ENCODE measurements at places on chromosomes 16 and 17. TPM values are rescaled to one million over a fixed set of nuclear protein-coding genes. Genes with fewer than 3 reads are reported as not detected.

- DNase-seq, result no peak
These were observed 157.0 kb downstream of the CCDC182 start for GRCh38 chr17:57588086-57588485.

- DNase-seq, result no peak
These were observed 238.8 kb downstream of the ZNF423 start for GRCh38 chr16:49617016-49617629.

DNA sequence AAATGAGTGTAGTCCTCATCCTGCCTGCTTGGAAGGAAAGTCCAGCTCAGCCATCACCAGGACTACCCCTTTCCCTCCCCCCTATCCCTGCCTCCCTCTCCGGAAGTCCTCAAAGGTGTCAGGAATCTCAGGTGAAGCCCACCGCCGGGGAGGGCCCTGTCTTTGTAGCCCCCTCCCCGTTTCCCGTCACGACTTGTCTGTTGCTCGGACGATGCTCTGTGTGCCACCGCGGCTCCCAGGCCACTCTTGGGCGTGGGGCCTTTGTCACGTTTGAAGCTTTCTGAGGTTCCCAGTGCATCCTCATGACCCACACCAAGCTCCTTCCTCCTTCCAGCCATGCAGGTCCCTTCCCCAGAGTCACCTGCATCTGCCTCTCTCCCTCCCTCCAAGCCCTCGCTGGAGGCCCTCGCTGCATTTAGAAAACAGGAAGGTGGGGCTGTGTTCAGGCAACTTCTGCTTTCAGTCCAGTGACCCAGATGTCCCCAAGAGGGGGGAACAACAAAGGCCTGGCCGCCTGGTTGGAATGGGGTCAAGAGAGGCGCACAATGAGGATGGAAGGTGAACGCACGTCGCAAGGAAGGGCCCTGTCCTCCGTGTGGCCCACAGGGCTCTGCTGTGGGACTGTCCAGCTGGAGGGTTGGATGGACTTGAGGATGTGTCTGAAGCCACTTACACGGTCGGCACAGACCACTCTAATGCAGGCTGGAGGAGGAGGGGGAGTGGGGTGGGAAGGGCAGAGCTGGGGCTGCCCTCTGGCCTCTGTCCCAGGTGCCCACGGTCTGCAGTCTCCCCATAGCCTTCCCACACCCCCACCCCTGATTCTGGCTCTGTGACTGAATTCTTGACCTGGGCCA is 59.9 kb downstream of the OR1D5 start:
- DNase-seq, result no peak

- DNase-seq, result no peak
These were observed 2.8 kb downstream of the MYCBPAP start for GRCh38 chr17:50511058-50511457.

- DNase-seq, result no peak
These were observed 275.1 kb downstream of the ABCC12 start for GRCh38 chr16:47880653-47881052.

- DNase-seq, result no peak
These were observed 47.9 kb downstream of the PGS1 start for GRCh38 chr17:78426293-78426879.

DNA sequence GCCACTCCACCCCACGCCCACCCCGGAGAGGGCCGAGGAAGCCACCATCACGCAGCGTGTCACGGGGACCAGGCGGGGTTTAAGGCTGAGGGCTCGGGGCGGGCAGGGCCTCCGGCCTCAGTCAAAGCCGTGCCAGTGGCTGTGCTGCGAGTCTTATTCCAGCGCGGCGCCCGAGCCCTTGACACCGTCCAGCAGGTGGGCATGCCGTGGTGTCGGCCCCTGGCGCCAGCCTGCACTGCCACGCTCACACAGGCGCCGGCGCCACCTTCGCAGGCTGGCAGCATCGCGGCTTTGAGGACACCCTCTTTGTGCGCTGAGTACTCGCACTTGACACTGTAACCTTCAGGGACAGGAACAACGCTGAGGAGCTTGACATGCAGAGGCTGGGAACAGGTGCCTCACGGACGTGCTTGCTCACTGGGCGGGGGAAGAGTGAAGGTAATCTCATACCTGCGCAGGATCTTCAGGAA is 34.0 kb upstream of the ZNF629 start:
- no peak for DNase-seq

- DNase-seq, result no peak
These were observed 8.8 kb downstream of the SPNS3 start for GRCh38 chr17:4442582-4442981.

DNA sequence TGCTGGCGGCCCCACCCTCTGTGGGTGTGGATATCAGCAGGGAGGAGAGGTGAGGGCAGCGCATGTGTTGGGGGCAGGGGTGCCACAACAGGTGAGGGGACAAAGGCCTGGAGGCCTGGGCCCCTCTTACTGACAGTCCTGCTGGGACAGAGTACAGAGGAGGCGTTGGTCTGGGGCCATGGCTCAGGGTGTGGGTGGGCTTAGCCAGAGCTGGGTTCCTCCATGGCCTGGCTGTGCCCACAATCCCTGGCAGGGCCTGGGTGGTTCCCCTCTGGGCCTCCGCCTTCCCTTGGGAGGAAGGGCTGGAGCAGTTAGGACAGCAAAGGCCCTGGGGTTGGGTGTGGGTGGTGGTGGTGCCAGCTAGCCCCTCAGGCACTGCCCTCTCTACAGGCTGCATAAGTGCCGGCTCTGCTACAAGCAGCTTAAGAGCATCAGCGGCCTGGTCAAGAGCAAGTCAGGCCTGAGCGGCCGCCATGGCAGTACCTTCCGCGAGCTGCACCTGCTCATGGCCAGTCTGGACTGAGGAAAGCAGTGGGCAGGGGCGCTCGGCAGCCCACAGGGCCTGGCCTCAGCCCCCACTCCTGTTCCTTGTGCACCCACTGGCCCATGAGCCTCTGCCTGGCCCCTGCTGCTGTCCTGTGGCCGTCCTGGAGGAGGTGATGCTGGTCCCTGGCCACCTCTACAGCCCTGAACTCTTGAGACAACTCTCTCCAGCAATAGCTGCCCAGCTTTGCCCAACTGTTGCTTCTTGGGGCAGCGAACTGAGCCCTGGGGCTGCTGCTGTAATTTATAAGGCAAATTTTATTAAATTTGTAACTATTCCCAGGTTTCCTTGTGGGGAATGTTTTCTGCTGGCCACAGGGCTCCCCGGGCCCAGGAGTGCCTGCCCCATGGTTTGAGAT is 21.1 kb downstream of the KATNB1 start:
- no peak for DNase-seq

DNA sequence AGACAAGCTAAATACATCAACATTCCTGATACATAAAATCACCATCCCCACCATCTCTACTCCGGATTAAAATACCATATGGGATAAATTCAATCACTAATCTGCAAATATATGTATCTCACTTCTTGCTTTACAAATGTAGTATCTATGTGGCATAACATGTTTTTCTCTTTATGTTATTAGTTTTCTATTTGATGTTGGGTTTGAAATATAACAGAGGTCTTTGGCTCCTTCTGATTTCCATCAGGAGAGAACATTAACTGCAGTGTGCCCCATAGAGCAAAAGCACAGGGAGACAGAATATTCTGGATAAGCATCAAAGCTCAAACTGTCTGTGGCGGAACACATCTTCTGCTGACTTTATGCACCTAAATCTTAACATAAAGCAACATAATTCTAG is 547.2 kb upstream of the CDH8 start:
- DNase-seq, result no peak

- no peak for DNase-seq
These were observed 43.2 kb downstream of the SOCS1 start for GRCh38 chr16:11212798-11213196.

GRCh38 chr16:89045181-89045815 is 48.4 kb upstream of the ACSF3 start:
- DNase-seq, result no peak

- DNase-seq, result peak; percentile 12
These were observed 1.8 kb downstream of the ZNRF1 start for GRCh38 chr16:75000481-75001081.

DNA sequence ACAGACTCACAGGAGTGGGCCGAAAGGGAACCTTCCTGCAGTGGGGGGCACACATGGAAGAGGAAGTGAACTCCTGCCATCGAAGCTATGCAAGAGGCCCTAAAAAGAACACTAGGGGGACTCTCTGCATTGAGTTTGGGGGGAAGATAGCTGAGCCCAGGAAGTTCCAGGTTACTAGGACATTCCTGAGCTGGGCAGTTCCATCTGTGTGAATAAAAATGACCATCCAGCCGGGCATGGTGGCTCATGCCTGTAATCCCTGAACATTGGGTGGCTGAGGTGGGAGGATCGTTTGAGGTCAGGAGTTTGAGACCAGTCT is 211.8 kb downstream of the ZNF423 start:
- DNase-seq, result no peak

- DNase-seq, result no peak
These were observed 52.2 kb downstream of the TUBD1 start for GRCh38 chr17:59840329-59841090.

- DNase-seq, result no peak
These were observed 1.4 kb upstream of the RHBDL3 start for GRCh38 chr17:32264140-32264799.

DNA sequence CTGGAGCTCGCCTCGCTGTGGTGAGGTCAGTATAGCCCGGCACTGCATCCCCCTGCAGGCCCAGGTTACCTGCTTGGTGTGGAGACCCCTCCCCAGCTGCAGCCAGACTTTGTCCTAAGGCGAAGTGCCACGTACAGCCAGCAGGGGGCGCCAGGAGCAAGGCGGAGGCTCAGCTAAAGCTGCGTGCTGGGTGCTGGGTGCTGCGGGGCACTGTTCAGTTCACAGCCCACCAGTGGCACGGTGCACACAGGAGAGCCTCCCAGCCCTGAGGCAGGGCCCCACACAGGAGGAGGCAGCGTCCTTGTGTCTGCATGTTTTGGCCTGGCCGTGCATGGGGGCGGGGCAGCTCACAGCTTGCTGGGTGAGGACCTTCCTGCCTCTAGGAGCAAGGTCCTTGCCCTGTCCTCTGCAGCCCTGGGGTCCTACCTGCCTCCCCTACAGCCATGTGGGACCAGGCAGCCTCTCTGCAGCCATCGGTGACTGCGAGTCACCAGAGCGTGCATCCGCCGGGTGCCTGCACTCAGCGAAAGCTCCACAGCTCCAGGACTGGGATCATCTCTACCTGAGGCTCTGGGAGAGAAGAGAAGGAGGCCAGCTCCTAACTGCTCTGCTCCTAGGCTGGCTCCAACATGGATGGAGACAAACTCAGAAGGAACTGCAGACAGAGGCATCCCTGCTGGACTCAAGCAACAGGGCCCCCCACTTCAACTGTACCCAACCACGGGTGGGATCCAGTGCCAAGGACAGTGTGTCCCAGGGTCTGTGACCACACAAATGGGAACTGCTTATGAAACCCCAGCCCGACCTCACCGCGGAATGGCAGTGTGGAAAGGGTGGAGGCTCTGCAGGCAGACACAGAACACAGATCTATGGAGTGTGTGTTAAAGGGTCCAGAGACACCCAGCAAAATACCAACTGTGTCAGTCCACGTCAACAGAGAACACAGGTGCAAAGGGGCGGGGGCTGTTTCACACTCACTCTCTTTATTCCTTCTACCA is 19.0 kb downstream of the SLC7A5 start:
- DNase-seq, result peak; percentile 72

DNA sequence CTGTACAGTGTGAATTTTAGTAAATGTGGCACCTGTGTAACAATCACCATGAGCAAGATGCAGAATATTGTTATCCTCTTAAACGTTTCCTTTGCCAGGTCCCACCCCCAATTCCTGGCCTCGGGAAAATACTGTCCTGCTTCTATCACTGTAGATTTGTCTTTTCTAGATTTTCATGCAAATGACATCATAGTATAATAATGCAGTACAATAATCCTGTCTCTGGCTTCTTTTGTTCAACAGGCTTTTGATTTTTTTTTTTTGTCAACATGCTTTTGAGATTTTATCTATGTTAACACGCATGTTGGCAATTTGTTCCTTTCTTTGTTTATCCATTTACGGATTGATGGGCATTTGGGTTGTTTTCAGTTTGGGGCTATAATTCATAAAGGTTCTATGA is 20.4 kb upstream of the HEATR3 start:
- no peak for DNase-seq

DNA sequence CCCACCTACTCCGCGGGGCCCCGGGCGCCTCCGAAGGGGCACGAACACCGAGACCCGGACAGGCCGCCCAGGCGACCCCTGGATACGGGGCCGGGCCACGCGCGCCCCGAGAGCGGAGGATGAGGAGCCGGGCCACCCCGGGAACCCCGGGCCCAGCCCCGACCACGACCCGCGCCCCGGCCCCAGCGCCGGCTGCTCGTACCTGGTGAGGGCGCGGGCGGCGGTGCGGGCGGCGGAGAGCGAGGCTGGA is 192 bp downstream of the FASN start:
- DNase-seq, result no peak

DNA sequence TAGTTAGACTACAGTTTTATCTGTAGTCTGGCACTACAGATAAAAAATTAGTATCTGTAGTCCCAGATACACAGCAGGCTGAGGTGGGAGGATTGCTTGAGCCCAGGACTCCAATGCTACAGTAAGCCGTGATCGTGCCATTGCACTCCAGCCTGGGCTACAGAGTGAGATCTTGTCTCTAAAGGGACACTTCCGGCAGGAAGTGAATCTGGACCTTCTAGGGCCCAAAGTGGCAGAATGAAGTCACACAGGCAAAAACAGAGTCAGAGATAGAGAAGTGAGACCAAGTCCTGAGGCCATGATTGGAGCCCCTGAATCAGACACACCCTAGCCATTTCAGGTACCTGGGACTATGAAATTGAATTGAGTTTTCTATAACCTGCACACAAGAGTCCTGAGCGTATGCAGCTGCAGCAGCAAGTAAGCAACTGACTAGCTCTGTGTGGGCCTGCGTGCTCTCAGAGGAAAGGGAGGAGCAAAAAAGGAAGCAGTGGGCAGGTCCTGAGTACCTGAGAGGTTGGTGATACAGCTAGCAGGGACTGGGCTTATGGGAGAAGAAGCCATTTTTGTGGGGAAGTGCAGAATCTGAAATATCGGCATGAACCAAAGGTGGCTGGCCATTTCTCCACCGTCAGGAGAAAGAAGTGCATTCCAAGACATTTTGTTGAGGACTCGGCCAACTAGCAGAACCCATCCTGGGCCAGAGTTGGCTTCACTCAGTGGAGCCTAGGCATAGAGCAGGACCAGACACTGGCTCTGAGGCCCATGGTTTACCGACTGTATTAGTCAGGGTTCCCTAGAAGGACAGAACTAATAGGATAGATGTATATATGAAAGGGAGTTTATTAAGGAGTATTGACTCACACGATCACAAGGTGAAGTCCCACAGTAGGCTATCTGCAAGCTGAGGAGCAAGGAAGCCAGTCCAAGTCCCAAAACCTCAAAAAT is 27.2 kb upstream of the BRD7 start:
- no peak for DNase-seq

Gene PHOSPHO1
- total RNA-seq, result not detected

Gene GINS2
- 82.2 TPM for total RNA-seq

Gene CMTM4
- total RNA-seq, result 32.5 TPM

Gene WSB1
- 231 TPM for total RNA-seq

Gene PRAC1
- not detected for total RNA-seq

Gene CMTM2
- total RNA-seq, result 0.54 TPM

Gene KIF19
- 0.63 TPM for total RNA-seq

Gene SLC35G6
- total RNA-seq, result not detected

Gene ZNF19
- total RNA-seq, result 7.4 TPM

Gene NUPR1
- total RNA-seq, result not detected

Gene RNF222
- total RNA-seq, result not detected

Gene KRT9
- total RNA-seq, result not detected
